ENCODE measurements at places on chromosomes 7 and 10.
A peak's percentile ranks its signal among the peaks of the same experiment; 100 is the strongest.

GRCh38 chr10:95297402-95297801, 6.6 kb upstream of the PDLIM1 start:
- DNase-seq = no peak

- DNase-seq = no peak
Observed at GRCh38 chr10:90723416-90724068, 134.3 kb downstream of the HTR7 start.

DNA sequence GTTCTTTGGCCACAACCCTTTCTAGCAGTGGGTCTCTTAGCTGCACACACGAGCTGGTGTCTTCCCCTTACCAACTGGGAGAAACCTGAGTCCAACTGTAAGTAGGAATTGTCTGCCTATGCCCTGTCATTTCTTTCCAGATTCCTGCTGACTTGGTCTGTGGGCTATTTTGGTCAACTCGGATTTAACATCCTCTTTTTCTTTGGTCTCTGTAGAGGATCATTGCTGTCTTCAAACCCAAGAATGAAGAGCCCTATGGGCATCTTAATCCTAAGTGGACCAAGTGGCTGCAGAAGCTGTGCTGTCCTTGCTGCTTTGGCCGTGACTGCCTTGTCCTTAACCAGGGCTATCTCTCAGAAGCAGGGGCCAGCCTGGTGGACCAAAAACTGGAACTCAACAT, 10.3 kb downstream of the PI4K2A start:
- no peak for DNase-seq

DNA sequence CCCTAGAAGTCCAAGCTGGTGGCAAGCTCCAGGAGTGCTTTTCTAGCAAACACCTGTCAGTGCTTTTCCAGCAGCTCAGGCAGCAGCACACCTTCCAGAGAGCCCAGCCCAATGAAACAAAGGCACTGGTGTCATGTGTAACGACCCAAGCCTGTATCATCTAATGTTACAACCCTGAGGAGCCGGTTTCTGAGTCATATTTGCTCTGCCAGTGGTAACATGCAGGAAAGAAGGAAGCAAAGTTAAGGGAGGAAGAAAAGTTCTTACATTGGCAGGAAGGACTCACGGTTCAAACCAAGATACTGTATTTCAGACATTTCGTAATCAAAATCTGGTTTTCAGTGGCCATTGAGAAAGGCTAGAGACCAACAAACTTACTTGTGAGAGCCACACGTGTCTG, at the start of gene ANKRD22:
ANKRD22 (minus strand) TSS at position 139 of the 400 bp plus-strand sequence. CDS start 237 bp downstream, outside the sequence.
- DNase-seq = no peak

DNA sequence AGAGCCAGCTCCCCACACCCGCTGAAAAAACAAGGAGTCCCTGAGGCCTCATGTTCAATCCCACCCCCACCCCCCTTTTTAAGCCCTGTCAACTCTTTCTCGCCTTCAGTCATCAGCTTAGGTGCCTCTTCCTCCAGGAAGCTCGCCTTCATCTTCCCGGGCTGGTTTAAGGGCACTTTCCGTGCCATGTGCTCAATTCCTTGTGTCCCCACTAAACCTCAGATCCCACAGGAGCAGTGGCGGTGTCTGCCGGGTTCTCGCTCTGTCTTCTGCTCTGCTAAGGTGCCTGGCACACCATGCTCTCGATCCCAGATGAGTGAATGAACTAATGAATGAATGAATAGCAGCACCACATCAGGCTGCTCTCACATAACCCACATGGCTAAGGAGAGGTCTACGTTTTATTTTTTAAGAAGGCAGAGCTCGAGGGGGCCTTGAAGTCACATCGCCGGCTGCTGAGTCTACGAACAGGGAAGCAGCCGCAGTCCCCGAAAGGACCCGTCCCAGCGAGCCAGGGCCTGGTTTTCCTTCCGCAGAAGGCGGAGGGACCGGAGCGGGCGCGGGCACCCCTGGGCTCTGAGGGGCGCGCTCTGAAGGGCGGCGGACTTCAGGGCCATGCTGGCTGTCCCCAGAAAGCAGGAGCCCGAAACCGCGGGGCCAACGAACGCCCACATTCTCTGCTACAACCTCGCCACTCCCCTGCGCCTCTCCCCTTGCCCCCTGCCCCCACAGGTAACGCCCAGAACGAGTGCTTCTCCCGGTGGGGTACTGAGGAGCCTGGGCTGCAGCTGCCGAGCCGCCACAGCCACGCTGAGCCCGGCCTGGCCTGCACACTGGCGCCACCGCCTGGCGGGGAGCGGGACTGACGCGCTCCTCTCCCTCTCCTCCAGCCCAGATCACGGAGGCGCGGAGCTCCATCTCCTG, 73.4 kb upstream of the KCNMA1 start:
- DNase-seq = peak; percentile 57

DNA sequence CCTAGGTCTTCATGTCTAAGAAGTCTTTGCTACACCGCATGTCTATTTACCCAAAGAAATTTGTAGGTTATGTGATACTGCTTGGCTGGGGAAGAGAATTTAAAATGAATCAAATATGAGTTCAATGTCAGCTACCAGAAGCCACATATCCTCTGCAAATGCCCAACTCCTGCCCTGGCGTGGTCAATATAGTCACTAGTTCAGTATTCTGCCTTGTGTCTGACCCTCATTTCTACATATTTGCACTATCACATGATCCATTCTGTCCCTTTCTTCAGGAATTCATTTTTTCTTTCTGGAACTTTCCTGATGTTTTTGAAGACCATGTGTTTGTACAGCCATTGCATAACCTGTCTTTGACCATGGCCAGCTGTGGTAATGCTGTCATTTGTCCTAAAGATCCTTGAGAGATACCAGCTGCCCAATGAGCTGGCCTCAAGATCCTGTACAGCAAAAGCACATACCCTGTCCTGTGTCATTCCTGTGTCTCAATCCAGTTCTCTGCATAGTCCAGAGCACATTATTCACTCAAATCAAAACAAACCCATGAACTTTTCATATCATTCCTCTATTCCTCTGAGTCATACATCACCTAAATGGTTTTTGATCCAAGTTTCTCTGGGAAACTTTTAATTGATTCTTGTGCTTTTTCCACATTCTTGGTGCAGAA, 524.5 kb downstream of the PARD3 start:
- no peak for DNase-seq

- DNase-seq = no peak
Observed at GRCh38 chr10:63798599-63799498, 277.6 kb downstream of the REEP3 start.

- DNase-seq = no peak
Observed at GRCh38 chr10:103709341-103709920, 145.9 kb downstream of the SH3PXD2A start.
